ENCODE measurements at places on chromosomes 4 and X.
A peak's percentile ranks its signal among the peaks of the same experiment; 100 is the strongest.

- DNase-seq = no peak
Observed at GRCh38 chr4:153651587-153651986, 32.5 kb upstream of the TLR2 start.

DNA sequence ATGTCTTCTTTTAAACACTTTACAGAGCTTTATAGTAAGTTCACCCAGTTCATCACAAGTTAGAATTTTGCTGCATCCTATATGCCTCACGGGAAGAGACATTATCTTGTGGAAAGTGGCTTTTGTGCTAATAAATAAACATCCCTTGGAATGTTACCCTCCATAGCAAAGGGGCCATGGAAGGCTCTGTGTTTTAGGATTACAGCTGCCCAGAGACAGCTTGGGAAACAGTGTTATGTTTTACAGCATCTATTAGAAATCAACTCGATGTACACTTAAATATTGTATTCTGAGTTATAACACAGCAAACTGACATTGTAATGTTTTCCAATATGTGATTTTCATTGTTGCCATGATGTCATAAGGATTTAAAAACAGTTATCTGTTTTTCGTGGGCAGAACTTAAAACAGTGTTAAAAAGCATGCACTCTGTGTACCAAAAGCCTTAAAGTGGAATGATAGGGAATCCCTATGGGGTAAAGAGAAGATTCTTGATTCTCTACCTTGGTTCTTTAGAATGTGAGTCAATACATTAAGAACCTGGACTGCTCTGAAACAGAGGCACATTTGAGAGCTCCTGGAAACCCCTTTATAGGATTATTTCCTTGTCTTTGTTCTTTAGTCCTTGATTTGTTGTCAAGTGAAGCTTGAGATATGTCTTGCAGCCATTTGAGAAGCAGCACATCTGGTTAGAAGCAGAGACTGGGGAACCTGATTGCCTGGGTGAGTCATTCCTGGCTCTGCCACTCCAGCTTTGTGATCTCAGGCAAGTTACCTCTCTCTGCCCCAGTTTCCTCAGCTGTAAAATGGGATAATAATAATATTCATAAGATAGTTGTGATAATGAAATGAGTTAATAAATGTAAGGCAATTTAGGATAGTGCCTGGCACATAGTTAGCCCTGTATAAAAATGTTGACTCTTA is 41.6 kb downstream of the ARHGAP10 start:
- no peak for DNase-seq

DNA sequence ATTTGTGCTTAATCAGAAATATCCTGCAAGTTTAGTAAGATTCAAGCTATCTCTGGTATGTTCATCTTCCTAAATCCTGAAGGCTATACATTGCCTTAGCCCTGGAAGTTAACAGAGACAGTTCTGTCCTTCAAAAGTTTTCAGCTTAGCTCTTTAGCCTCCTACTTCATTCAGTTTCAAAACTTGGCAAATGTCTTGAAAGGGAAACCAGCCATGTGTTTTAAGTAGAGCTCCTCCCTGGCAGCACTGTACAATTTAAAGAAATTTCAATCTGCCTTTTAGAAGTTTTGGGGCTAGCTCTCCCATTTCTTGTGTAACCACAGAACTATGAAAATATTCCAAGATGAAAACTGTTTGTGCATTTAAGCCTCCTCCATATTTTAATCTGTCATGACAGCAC is 47.0 kb downstream of the FANCB start:
- no peak for DNase-seq

DNA sequence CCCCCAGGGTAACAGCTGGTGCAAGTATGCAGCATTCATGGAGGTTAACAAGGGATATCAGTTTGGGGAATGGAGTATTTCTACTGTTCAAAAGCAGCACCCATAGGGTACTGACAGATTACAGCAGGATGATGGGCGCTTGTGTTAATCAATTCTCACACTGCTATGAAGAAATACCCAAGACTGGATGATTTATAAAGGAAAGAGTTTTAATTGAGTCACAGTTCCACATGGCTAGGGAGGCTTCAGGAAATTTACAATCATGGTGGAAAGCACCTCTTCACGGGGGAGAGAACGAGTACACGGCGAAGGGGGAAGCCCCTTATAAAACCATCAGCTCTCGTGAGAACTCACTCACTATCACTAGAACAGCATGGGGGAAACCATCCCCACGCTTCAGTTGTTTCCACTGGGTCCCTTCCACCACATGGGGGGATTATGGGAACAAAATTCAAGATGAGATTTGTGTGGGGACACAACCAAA is 64.1 kb downstream of the TNIP2 start:
- DNase-seq = no peak

DNA sequence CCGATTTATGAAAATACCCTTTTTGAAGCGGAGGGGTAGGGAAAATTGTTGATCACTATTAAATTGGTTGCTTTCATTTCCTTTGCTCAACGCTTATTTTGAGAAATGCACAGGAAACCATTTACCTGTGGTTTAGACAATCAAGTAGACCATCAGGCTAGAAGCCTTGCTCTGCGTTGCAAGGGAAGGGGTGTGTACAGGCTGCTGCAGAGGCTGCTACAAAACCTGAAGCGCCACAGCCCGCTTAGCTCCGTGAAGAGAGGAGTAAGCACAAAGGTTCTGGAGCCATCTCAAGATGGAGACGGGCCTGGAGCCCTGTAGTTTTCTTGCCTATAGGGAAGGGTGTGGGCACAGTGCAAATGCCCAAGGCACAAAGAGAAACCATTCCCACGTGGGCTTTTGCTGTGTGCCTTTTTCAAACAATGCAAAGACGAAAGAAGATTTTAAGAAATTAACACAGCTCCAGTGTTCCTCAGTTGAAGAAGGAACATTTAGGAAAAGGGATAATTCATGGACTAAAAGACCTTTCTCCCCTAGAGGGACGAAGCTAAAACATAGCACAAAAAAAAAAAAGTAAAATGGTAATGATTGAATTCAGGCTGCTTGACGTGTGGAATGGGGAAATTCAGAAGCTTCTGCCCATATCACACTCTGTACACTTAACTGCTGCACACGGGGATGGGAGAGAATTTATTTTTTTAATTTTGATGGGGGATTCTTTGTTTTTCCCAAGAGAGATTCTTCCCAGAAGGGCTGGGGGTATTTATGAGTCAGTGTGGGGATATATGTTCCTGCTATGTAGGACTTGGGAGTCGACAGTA is 3.5 kb downstream of the TMSB4X start:
- no peak for DNase-seq

DNA sequence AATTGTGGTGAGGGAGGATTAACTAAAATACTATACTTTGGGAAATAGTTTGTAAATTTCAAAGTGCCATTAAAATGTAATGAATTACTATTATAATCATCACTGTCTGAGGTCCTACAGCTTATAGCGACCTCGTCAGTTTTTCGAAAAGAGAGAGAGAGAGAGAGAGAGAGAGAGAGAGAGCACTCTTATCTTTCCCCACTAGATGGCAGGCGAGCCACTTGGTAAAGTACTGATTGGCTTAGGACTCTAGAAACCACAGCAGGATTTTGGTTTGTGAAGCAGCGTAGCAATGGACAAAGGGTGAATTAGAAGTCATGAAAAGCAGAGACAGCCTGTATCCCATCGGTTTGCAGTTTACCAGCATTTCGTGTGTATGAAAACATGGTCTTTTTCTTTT is 52.5 kb downstream of the LINC00632 start:
- DNase-seq = no peak

DNA sequence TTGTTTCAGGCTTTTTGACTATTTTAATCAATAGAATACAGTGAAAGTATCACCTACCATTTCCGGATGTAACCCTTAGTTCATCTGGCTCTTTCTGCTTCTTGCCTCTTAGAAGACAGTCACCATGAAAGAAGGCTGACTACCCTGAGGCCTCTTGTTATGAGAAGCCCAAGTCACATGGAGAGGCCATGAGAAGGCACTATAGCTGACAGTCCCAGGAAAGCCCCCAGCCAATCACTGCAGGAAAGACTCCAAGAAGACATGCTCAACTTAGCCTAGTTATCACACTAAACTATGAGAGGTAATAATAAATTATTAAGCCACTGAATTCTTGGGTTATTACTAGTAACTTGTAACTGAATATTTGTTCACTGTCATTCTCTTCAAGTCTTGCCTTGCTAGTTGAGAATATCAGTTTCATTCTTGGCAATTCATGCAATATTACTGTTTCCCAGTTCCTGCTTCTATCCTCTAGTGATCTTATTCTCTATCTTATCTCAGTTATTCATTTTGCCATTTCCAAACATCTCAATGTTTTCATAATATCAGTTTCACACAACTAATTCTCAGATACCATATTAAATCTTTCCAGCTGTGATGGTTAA is 57.1 kb upstream of the GUCY1A1 start:
- DNase-seq = no peak

- DNase-seq = no peak
Observed at GRCh38 chr4:116357758-116358157, 727.6 kb downstream of the TRAM1L1 start.

- no peak for DNase-seq
Observed at GRCh38 chrX:43717161-43717560, 61.1 kb downstream of the MAOA start.

DNA sequence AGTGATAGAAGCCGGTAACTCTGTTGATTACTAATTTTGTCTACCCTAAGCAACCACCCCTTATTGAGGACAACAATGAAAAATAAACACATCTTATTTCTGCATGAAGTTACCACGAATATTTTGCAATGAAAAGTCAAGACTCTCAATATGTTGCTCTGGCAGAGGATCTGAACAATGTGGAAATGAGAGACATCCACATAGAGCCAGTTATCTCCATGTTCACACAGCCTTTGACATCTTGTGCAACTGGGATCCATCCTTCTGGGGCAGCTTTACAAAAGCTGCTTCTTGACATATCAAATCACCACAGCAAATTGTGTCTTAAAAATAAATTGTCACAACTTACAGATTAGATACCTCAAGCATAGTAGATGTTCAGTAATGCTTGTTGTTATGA is 10.2 kb downstream of the EDNRA start:
- no peak for DNase-seq

DNA sequence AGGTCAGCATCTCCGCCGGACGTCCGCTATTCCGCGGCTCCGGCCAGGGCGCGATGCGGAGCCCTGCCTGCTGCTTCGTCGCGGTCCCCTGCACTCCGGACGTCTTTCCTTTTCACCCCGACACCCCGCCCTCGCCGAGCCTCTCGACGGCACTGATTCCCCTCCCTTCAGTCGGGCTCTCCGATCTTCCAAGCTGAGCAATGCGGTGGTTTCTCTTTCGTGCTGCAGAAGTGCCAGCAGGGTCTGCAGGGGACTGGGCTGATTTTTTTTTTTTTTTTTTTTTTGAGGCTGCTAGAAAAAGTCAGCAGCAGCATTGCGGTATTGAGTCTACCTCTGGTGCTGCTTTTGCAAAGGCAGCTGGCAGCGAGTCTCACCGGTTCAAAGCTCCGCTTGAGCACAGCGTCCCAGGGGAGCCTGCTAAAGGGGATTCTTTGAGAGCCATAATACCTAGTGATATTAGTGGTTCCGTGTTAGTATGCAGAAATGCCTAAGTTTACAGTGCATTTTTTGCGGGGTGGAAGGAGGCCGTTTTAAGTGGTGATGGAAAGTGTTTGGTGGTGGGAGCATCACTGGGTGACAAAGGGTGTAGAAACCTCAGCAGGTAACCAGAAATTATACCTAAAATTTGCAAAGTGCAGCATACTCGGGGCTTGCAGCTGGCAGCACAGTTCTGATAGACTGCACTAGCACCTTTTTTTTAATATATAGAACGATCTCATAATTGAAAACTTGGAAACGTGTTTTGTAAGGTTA is 969 bp downstream of the STIM2 start:
- peak; percentile 38 for DNase-seq

DNA sequence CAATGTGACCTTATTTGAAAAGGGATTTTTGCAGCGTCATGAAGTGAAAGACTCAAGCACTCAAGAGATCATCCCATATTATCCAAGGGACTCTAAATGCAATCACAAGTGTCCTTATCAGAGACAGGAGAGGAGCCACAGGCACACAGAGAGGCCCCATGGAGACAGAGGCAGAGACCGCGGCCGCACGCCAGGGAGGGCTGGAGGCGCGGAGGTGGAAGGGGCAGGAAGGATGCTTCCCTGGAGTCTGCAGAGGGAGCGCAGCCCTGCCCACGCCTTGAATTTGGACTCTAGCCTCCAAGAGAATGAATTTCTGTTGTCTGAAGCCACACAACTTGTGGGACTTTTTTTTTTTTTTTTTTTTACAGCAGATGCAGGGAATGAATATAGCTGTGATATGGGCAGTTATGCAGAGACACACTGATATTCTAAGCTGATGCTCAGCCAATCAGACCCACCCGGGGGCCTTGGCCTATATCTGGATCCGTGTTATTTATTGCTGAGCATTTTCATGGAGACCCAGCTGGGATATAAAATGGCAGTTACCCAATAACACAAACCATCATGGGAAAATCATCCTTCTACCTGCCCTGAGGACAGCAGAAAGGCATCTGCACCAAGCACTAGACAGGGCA is 244.8 kb upstream of the PSAPL1 start:
- no peak for DNase-seq

All from activated CD8-positive, alpha-beta memory T cell treated with anti-CD3 and anti-CD28 coated beads for 1 hour (primary cell).